ENCODE measurements at places on chromosomes 2 and 18.
A peak's percentile ranks its signal among the peaks of the same experiment; 100 is the strongest.

DNA sequence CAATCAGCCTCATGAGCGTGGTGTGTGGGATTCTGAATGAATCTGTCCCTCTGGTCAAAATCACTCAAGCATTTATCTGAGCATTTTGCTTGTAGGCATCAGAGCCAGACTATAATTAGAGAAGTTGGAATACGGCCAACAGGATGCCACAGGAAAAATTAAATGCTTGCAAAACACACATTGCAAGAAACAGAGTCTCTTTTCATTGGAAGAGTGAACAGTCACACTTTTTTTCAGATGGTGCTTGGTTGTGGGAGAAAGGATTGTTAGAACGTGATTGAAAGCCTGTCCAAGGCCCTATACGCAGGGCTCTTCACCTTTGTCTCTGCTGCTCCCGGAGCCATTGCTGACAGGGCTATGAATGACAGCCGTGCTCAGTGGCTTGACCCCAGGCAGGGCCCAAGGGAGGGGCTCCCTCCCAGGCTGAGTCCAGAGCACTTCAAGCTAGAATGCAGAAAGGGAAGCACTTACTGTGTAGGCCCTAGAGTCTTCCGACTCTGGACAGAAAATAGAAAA lies 59.8 kb downstream of the SNTG2 start:
- DNase-seq: no peak

- DNase-seq: no peak
These were observed 21.7 kb downstream of the TMX3 start for GRCh38 chr18:68693091-68693815.

- no peak for DNase-seq
These were observed 438 bp downstream of the HSPE1 start for GRCh38 chr2:197500503-197501131.

GRCh38 chr2:33706410-33706809 lies 107.3 kb upstream of the FAM98A start:
- no peak for DNase-seq

- DNase-seq: no peak
These were observed 294.5 kb downstream of the CCDC178 start for GRCh38 chr18:33146014-33146413.

DNA sequence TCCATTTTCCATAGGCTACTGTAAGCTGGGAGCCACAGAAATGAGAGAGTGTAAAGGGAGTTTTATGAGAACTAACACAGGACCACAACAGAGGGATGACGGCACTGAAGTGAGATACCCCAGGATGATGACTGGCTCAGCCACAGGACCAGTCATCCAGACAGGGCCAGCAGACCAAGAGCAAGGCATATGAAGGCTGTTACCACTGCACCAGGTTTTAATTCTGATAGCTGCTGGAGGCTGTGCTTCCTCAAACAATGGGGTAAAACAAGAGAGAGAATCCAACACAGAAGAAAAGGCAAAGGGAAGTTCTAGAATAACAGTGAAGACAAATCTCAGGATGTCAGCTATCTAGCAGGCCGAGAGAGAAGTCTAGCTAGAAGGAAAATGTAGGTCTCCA lies 94.9 kb downstream of the BCL2 start:
- DNase-seq: no peak

GRCh38 chr18:51603111-51603510 lies 405.6 kb upstream of the MEX3C start:
- DNase-seq: no peak

- no peak for DNase-seq
These were observed 53.7 kb downstream of the GPD2 start for GRCh38 chr2:156489750-156490465.

GRCh38 chr18:51107598-51108305 lies 77.7 kb downstream of the SMAD4 start:
- no peak for DNase-seq

GRCh38 chr18:10935588-10935987 lies 213.8 kb downstream of the PIEZO2 start:
- no peak for DNase-seq

GRCh38 chr18:32366586-32367538 lies 103.8 kb downstream of the GAREM1 start:
- no peak for DNase-seq

DNA sequence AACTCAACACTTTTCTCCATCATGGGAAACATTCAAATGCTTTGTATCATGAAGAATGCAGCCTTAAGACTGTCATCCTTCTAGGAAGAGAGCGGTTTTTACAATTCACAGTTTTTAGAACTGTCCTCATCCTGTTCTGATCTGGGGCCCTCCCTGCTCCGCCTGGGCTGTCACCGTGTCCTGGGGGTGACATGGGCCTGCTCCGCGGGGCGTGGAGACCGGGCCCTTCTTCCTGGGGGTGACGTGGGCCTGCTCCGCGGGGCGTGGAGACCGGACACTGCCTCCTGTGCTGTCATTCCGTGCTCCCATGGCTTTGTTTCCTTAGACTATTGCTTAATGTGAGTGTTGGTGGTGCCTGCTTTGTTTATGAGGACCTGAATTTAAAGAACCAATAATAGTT lies 122.8 kb downstream of the TMEM18 start:
- DNase-seq: no peak

DNA sequence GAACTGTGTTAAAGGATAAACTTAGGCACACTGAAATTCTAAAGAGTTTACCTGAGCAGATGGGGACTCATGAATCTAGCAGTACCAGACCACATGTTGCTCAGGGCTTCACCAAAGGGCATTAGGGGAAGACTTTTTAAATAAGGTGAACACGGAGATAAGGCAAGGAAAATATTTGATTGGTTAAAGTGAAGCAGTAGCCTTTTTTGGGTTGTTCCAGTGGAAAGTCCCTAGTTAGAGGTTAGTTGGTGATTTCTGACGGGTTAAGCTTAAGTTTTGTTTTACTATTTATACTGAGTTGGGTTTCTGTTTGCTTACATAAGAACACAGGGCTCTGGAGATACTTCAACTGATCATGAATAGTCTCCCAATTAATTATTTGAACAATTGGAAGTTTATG lies 722.5 kb downstream of the SOCS6 start:
- DNase-seq: no peak

DNA sequence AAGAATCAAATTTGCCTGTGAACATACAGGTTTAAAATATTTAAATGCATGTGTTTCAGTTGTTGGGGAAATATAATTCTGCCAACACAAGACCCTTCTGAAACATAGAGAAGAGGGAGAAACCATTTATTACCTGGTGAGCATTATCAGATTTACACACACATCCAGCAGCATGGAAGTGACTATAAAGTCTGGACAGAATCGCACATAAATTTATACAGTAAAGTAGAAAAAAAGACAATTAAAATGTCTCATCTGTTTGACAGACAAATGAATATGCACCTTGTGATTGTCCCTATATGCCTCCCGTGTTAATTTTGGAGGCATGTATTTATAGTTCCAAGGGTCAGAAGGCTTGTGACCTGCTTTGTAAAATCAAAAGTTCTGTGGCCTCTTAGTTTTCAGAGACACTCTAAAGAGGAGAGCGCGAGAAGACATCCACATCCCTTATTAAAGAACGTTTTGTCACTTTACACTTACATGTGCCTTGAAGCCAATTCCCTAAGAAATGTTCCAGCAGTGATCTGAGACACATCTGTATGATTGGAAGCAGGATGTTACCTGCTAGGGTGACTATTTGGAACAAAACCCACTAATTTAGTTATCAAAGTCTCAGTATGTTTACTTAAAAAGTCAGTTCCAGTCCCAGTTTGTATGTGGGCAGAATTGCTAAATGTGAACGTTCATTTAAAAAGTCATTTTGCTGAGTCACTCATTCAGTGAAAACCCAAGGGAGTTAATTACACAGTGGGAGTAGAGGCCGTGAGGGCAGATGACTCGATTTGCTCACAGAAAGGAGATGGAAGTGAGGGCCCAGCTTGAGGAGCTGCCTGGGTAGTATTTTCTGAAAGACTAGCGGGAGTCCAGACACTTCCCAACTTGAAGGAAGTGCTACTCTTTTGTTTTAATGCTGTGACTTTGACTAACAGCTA lies 527.6 kb upstream of the MEX3C start:
- no peak for DNase-seq

DNA sequence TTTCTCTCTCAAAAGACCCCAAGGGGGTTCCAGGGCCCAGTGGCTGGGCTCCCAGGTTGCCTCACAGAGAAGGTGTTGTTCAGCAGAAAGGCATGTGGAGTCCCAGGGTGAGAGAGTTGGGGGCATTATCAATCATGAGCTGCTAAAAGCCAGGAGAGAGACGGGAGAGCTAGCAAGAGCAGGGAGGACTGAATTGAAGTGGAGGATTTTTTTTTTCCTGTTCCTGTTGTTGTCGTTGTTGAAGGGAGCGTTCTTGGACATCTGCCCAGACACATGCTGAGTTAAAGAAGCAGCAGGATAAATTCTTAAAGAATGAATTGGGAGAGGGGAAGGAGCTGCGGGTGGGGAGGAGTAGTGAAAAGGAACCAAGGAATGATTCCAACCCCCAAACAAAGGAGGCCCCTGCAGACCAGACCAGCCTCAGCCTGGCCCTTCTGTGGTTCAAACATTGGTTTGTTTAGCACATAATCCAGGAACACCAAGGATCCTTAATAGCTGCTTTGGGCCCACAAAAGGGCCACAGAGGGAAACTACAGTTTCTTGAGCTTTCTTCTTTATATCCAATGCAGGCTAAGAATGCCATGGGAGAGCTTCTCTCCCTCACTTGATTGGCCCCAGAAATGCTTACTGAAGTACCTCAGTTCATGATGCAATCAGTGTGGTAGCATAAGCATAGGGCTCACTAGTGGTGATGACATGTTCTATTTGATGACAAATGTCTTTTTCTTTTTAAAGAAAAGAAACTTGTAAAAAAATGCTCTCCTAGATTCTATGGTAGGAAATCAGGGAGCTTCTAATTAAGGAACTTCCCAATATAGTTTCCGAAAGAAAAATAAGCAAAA lies 146.0 kb downstream of the SETBP1 start:
- DNase-seq: peak; percentile 34

- no peak for DNase-seq
These were observed 404.9 kb upstream of the ZEB2 start for GRCh38 chr2:144924827-144925226.

DNA sequence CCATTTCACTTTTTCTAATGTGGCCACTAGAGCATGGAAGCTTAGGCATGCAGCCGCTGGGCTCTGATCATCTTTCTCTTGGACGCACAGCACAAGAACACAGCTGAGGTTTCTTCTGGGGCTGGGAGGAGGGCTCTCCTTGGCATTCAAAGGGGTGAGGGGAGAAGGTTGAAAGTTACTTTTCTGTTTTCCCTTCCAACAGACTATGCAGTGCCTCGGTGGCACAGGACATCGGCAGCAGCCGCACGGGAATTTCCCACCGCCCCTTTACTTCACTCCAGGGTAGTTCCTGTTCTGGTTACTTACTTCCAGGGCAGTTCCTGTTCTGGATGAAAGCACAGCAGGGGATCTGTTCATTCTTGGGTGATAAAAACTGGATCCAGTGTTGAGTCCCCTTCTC lies 18.9 kb upstream of the MAL start:
- DNase-seq: no peak

DNA sequence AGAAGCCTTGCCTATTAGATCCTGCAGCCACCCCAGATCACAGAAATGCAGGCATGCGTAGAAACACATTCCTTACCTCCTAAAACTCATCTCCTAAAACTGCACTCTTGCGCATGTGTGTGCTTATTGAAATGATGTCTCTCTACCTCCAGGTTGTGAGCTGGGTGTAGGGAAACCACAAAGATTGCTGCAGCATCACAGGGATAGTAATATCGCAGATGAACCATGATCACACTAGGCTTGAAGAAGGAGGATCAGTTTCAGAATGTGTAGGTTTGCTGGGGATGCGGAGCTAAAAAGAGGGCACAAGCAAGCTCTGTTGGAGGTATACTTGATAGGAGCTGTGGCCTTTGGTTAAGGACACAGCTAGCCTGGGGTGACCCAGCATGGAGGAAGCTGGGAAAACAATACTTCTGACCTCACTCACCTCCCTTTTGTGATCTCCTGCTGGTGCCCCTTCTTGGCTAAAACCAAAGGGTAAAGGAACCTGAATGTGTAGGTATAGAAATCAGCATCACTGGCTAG lies 118.8 kb downstream of the SETBP1 start:
- DNase-seq: no peak

- no peak for DNase-seq
These were observed at the start of gene AFF3 for GRCh38 chr2:100142393-100142792. AFF3 (minus strand) TSS chr2:100142590; CDS start chr2:100104454, 38,136 bp downstream.
